ENCODE measurements at places on chromosomes 2 and 18.

GRCh38 chr2:181116261-181116660, 135.9 kb downstream of the UBE2E3 start:
- DNase-seq, result no peak

- DNase-seq, result peak; percentile 24
These were observed 26.5 kb downstream of the TMEM182 start for GRCh38 chr2:102788216-102788884.

GRCh38 chr18:48679236-48679635, 140.4 kb downstream of the CTIF start:
- DNase-seq, result no peak

GRCh38 chr2:200296118-200296517, 10.4 kb upstream of the SPATS2L start:
- DNase-seq, result no peak

DNA sequence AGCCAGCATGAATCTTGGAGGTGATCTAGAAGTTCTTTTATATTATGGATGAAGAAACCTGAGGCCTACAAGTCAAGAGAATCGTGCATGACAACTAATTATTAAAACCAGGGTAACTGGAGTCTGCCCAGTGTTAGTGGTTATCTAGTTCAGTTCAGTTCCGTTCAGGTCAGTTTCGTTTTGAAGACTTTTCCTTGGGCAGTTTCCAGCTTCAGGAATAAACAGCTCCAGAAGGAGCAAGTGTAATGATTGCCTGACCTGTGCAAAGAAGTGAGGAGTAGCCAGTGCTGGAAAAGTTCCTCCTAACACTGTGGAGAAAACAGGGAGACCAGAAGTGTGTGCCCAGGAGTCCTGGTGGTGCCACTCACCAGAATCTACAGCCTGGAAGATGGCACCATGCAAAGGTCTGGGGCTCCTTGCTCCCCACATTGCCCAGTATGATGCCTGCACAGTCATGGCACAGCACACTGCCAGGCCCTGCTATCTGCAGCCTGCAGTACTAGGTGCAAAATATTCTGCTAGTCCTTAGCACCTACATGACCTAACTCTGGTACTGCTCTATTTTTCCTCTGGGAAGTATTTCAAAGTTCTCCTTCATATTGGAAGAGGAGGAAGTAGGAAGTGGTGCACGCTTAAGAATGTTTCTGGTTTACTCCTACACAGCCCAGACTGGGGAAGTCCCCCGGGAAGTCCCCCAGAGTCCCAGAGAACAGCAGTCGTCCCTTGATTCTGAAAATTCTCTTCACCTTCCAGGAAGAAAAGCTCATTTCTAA, 65.8 kb downstream of the SUMO1 start:
- DNase-seq, result no peak

GRCh38 chr2:106142683-106143082, 51.4 kb downstream of the UXS1 start:
- DNase-seq, result no peak
